ENCODE measurements at places on chromosomes 5 and 9.

DNA sequence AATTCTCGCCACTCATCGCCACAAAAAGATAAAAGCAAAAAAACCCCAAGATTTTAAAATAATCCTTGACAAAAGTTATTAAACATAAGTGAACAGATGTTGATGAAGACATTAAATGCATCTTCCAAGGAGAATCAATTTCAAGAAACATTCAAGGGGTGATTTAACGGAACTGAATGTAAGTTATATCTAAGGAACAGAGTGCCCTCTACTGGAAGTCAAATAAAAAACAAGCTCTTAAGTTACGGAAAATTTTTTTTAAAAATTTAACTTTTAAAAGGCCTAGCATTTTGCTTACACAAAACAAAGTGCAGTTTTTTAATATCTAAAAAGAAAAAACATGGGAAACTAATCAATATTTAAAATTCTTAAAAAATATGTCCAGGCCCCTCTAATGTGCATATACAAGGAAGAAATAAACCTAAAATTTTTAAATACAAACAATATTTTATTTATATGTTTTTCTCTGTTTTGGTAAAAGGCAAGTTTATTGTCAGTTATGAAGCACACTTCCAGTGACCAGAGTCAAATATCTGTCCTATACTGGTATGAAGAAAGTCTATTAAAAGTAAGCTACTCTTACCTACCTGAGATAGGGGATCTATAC lies 28.0 kb downstream of the TEX10 start:
- DNase-seq = no peak

DNA sequence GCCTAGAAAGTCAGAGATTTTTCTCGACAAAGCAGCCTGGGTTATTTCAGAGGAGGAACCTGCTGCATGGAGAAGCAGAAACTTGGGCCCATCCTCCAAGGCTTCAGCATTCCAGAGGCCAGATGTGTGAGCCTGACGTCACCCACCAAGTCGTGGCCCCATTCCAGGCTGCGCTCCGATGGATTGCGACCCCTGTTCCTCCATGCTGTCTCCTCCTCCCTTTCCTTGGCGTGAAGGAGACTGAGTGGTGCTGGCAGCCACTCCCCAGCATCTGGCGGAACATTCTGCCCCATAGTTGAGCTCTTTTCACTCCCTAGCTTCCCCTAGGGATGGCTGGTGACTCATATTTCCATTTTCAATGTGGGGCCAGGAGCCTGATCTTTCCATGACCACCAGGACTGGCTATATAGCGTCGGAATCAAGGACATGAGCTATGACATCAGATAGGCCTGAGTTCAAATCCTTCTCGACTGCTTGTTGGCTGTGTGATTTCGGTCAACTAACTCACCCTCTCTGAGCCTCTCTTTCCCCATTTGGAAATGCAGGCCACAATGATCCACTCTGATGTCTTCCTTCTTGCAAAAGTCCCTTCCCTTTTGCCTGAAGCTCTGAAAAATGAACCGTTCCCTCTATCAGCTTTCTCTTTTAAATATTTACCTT lies 24.5 kb upstream of the DUSP1 start:
- no peak for DNase-seq

DNA sequence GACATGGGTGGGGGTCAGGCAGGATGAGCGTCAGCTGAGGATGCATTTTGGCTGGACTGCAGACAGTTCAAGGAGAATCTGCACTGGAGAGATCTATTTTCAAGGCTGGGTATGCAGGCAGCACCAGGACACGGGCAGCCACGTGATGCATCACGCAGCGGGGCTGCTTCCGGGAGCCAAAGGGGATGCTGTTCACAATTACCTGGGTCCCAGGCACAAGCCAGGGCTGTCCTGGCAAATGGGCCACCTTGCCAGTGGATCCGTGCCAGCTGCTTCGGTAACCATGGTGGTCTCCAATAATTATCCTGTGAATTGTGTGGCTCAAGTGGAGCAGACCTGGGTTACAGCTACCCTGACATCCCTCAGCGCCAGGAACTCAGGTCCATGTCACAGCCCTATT lies 17.5 kb downstream of the DBH start:
- peak; percentile 62 for DNase-seq

DNA sequence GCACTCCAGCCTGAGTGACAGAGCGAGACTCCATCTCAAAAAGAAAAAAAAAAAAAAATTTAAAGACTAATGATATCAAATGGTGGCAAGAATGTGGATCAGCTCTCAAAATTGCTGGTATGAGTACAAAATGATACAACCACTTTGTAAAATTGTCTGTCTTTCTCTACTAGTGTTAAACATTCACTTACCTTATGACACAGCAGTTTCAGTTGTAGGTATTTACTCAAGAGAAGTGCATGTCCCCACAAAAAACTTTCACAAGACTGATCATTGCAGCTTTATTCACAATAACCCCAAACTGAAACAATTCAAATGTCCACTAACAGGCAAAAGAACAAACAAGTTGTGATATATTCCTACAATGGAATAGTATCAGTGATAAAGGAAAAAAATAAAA lies 14.7 kb upstream of the CETN3 start:
- no peak for DNase-seq

DNA sequence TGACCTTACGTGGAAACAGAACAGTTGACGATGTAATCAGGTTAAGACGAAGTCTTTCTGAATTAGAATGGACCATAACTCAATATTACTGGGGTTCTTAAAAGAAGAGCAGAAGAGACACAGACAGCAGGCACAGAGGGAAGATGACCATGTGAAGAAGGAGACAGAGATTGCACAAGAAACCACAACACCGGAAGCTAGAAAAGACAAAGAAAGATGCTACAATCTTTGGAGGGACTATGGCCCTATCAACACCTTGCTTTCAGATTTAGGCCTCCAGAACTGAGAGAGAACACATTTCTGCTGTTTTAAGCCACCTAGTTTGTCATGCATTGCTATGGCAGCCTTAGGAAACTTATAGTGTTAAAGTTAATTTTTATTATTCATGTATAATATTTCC lies 27.1 kb downstream of the CDH9 start:
- no peak for DNase-seq

GRCh38 chr9:93137362-93137761 lies 3.3 kb upstream of the NINJ1 start:
- no peak for DNase-seq

- no peak for DNase-seq
Measured at GRCh38 chr5:136137497-136138220, 5.0 kb downstream of the SMAD5 start.

- DNase-seq = no peak
Measured at GRCh38 chr5:105380126-105380525, 1817.5 kb upstream of the NUDT12 start.

GRCh38 chr5:125026867-125027731 lies 280.7 kb upstream of the ZNF608 start:
- DNase-seq = no peak

- no peak for DNase-seq
Measured at GRCh38 chr5:40654377-40654991, 25.2 kb upstream of the PTGER4 start.

DNA sequence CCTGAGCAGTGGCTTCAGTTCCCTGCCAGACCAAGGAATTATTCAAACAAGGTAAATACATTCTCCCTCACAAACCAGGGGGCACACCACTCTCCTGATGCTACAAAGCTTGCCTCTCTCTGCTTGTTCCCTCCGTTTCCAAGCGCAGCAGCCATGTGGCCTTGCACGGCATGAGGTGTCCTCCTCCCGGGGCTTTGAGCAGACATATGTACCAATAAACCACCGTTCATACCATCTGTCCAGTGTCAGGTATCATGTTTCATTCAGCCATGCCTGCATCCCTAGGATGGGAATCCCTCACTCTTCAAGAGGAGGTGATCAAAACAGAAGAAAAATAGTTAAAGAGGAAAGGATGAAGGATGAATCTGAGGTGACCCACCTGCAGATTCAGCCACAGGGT lies 282.7 kb downstream of the ENC1 start:
- no peak for DNase-seq

- DNase-seq = no peak
Measured at GRCh38 chr9:128512820-128513219, 8.3 kb downstream of the GLE1 start.

DNA sequence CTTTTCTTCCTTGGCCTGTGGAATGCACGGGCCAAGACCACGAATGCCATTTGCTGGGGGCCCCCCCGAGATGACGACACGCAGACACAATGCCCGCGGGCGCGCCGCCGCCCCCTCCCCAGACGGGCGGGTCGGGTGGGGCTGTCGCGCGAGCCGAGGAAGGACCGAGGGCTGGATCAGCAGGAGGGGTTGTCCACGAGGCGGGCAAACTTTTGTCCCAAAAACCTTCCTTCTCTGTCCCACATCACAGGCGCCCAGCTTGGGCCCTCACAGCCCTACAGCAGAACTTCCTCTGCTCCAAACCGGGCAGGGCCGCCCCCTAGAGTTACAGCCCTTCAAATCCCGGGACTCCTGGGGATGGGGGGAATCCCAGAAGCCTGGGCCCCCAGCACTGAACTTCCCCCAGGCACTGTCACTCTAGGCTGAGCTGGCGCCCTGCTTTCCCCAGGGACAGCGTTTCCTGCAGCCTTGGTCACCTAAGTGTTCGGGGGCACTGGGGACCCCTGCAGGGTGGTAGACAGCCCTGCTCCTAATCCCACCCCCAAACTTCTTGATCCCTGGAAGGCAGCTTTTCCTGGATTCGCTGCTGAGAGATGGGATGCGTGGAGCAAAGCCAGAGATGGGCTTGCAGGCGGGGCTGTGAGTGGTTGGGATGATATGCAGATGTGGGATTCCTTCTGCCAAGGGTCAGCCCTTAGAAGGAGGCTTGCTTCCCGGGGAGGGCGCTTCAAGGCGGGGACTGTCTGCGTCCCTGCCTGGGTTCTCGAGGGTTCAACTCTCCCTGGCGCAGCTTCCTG lies 980 bp downstream of the COL5A1 start:
- DNase-seq = no peak

GRCh38 chr5:143165049-143165880 lies 238.2 kb downstream of the NR3C1 start:
- DNase-seq = no peak

DNA sequence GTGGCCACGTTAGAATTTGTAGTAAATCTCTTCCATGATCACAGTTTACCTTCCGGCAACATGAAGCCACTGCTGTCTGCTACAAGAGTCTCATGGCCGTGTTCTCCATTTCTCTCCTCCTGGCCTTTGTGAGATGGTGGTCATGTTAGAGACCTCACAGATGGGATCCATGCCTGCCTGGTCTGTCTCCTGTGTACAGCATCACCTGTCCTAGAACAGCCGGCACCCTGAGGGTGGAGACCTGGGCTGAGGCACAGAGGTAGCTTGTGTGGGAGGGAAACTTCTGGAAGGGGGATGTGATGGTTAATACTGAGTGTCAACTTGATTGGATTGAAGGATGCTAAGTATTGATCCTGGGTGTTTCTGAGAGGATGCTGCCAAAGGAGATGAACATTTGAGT lies 3.1 kb upstream of the FCN2 start:
- DNase-seq = no peak

GRCh38 chr5:172322028-172322965 lies 38.7 kb upstream of the UBTD2 start:
- DNase-seq = no peak

- peak; percentile 15 for DNase-seq
Measured at GRCh38 chr5:108642170-108642906, 105.4 kb upstream of the FER start.

DNA sequence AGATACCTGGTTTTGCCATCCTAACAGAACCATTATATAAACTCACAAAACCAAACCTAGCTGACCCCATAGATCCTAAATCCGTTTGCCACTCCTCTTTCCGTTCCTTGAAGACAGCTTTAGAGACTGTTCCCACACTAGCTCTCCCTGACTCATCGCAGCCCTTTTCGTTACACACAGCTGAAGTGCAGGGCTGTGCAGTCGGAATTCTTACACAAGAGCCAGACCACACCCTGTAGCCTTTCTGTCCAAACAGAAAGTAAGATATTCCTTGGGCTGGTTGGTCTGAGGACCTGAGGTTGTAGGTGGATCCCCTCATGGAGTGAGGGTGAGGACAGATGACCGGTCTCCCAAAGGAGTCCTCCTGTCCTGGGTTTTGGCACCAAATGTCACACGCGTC lies 56.7 kb upstream of the NAA35 start:
- no peak for DNase-seq

- no peak for DNase-seq
Measured at GRCh38 chr9:134335061-134335460, 8.8 kb downstream of the RXRA start.

- no peak for DNase-seq
Measured at GRCh38 chr5:74166064-74166463, 474.5 kb downstream of the ENC1 start.

- no peak for DNase-seq
Measured at GRCh38 chr5:172452398-172453205, 1.7 kb downstream of the SH3PXD2B start.

DNA sequence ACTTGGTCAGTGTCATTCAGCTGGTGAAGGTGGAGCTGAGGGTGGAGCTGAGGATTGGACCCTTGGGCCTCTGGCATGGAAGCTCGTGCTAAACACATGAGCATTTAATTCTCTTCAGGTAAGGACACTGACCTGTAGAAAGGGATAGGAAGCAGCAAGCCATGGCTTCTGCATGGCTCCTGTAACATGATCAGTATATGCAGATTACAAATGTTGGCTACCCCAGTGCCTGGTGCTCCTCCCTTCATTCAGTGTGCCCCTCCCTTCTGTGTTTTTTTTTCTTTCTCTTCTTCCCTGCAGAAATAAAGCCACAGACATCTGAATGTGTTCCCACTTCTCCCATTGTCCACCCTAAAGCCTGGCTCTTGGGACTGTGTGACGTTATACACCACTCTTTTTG lies 52.9 kb downstream of the ARHGAP26 start:
- no peak for DNase-seq

GRCh38 chr9:137128158-137128861 lies 10.6 kb upstream of the GRIN1 start:
- no peak for DNase-seq

DNA sequence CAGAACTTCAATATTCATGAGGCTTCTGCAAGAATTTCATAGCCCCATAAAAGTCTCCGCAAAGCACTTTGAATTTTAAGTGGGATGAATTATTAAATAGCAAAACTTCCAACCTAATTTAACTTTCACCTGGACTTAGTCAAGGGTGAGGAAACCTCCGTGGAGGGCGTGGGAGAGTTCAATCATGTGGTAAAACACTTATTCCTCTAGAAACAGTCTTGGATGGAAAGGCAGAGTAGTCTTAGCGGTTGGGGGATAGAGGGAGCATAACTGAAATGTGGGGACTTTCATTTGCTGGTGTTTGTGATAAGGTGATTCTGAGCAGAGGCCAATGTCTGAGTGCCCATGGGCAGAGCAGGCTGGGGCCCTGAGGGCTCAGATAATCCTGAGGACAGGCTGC lies 241.9 kb downstream of the IRX1 start:
- DNase-seq = no peak

DNA sequence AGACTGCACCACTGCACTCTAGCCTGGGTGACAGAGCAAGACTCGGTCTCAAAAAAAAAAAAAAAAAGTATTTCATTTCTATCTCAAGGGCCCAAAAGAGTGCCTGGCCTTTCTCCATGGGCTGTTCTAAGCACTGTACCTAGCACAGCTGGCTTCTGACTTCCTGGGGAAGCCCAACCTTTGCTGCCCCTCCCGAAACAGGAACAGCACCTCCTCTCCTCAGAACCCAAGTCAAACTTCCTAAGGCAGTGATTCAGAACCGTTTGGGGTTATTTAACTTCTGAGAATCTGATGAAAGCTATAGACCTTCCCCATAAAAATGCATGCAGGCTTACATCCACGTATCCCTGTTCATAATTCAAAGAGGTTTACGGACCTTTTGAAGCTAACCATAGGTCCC lies 57.8 kb downstream of the NRG2 start:
- DNase-seq = no peak

GRCh38 chr9:5499889-5500398 lies 10.4 kb upstream of the PDCD1LG2 start:
- peak; percentile 40 for DNase-seq

GRCh38 chr9:17082343-17083064 lies 52.3 kb upstream of the CNTLN start:
- DNase-seq = no peak

GRCh38 chr5:72107131-72107900 lies at the start of gene MAP1B:
TSS of gene MAP1B (plus strand) at chr5:72107475. CDS start at chr5:72107532, 57 bp downstream.
- peak; percentile 72 for DNase-seq

Data from NCI-H1105 (cell line).